ENCODE measurements at places on chromosomes 3 and 15. TPM values are rescaled to one million over a fixed set of nuclear protein-coding genes. Genes with fewer than 3 reads are reported as not detected.

The CIP2A gene
- total RNA-seq, result 3.6 TPM

The GXYLT2 gene
- total RNA-seq, result not detected

The CD200 gene
- total RNA-seq, result not detected

The BFSP2 gene
- not detected for total RNA-seq

The GASK1A gene
- 0.12 TPM for total RNA-seq

The MAN2A2 gene
- total RNA-seq, result 158 TPM

The SLC9C1 gene
- not detected for total RNA-seq

The SMCO1 gene
- total RNA-seq, result not detected

The ZNF860 gene
- total RNA-seq, result not detected

The C3orf85 gene
- total RNA-seq, result not detected

The ACOX2 gene
- total RNA-seq, result not detected

The FRMD5 gene
- total RNA-seq, result not detected

The PDCD6IP gene
- 182 TPM for total RNA-seq

The PLCB2 gene
- total RNA-seq, result 440 TPM

The CHL1 gene
- total RNA-seq, result not detected

The TRH gene
- not detected for total RNA-seq

The FBLN2 gene
- total RNA-seq, result 2.7 TPM

The VWA5B2 gene
- total RNA-seq, result 0.14 TPM

The GADL1 gene
- not detected for total RNA-seq

The LRRK1 gene
- total RNA-seq, result 3.2 TPM

The KLHL40 gene
- total RNA-seq, result not detected

The PRTG gene
- total RNA-seq, result not detected

The LNP1 gene
- 0.85 TPM for total RNA-seq

The FBN1 gene
- total RNA-seq, result 0.33 TPM

The CNTN6 gene
- total RNA-seq, result not detected

The GOLGA8J gene
- 1.2 TPM for total RNA-seq

The RLBP1 gene
- not detected for total RNA-seq

The RGMA gene
- total RNA-seq, result not detected

The MNS1 gene
- total RNA-seq, result not detected

The SLC12A6 gene
- total RNA-seq, result 79.5 TPM

The USP13 gene
- total RNA-seq, result 3.0 TPM

The FBXO40 gene
- total RNA-seq, result not detected

The AGBL1 gene
- total RNA-seq, result not detected

The STX19 gene
- not detected for total RNA-seq

The TLR9 gene
- total RNA-seq, result not detected

The OR5H6 gene
- not detected for total RNA-seq

The CA12 gene
- not detected for total RNA-seq

The ROPN1B gene
- total RNA-seq, result not detected

The IQCF5 gene
- not detected for total RNA-seq

Data from natural killer cell (primary cell).